ENCODE measurements at places on chromosomes 7 and 10. TPM values are rescaled to one million over a fixed set of nuclear protein-coding genes. Genes with fewer than 3 reads are reported as not detected.

The TDRD1 gene
- total RNA-seq: not detected

The FAM241B gene
- total RNA-seq: not detected

The NFE2L3 gene
- 17.1 TPM for total RNA-seq

The CLDN4 gene
- not detected for total RNA-seq

The ACTL6B gene
- total RNA-seq: not detected

The CRYGN gene
- total RNA-seq: not detected

The LRCH4 gene
- 17.0 TPM for total RNA-seq
